ENCODE measurements at places on chromosomes 5 and 9.

GRCh38 chr5:163269624-163270023, 167.8 kb upstream of the CCNG1 start:
- DNase-seq = no peak

DNA sequence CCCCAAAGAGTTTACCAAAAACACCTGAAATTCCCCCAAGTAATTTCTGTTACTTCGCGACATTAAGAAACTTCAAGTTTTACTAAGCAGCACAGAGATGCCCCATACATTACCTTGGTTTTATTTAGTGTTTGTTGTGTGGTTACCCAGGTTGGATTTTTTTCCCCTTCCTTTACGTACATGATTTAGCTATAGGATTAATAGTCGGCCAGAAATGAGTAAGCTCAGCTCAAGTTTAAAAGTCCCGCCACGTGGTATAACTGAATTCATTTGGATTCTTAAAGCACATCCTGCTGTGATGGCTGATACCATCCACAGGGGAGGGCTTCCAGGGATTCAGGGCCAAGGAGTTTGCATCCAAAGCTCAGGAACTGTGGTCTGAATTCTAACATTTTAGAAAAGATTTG, 75.9 kb downstream of the DAP start:
- no peak for DNase-seq

- DNase-seq = no peak
These were observed 5.1 kb upstream of the ELAVL2 start for GRCh38 chr9:23830929-23831730.

DNA sequence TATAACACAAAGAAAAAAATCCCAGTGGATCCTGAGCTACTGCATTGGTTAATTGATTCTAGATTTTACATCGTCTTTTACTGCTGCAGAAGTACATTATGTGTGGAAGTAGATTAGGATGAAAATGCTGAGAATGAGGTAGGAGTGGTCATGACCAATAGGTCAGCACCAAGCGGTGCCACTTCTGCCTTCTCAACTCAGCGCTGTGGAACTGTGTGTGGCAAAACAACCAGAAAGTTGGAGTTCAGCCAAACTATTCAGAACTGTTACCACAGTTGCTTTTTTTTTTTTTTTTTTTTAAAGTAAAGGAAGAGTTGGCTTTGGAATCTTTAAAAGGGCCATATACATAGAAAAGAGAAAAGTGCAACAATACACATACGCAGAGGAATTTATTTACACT, 24.2 kb downstream of the POU5F2 start:
- DNase-seq = no peak

DNA sequence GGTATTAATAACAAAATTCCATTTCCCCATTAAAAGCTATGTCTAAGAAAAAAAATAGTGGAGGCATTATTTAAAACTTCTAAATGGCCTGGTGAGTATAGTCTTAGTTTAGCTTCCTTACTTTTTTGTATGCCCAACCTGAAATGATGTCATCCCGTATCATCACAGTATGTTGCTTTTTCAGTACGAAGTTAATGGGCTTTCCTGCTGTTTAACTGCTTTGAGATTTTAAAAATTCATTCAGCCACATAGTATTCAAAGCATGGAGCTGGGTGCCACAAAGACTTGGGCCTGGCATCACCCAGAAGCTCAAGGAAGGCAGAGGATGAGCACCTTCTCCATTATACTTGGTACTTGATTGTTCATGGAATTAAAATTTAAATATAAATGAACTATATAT, 7.4 kb downstream of the F2RL2 start:
- no peak for DNase-seq

GRCh38 chr5:142881784-142882126, 111.6 kb downstream of the ARHGAP26 start:
- DNase-seq = no peak

DNA sequence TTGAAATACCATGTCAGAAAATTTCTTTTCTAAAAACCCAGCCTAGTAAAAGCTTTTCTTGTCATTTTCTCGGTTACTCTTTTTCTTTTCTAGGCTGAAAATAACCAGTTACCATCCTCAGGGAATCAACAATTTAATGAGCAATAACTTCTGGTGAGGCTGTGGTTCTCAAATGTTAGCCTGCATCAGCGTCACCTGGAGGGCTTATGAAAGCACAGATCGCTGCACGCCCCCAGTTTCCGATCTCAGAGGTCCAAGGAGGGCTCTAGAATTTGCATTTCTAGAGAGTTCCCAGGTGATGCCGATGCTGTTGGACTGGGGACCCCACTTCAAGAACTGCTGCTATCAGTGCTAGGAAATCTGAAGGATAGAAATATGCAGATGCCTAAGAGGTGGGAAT, 28.9 kb upstream of the TLE1 start:
- no peak for DNase-seq

- no peak for DNase-seq
These were observed 543.0 kb downstream of the MAT2B start for GRCh38 chr5:164048359-164048926.

- no peak for DNase-seq
These were observed 133.8 kb downstream of the TMEM174 start for GRCh38 chr5:73306741-73307275.

- no peak for DNase-seq
These were observed 128.3 kb downstream of the GPBP1 start for GRCh38 chr5:57302164-57302563.

DNA sequence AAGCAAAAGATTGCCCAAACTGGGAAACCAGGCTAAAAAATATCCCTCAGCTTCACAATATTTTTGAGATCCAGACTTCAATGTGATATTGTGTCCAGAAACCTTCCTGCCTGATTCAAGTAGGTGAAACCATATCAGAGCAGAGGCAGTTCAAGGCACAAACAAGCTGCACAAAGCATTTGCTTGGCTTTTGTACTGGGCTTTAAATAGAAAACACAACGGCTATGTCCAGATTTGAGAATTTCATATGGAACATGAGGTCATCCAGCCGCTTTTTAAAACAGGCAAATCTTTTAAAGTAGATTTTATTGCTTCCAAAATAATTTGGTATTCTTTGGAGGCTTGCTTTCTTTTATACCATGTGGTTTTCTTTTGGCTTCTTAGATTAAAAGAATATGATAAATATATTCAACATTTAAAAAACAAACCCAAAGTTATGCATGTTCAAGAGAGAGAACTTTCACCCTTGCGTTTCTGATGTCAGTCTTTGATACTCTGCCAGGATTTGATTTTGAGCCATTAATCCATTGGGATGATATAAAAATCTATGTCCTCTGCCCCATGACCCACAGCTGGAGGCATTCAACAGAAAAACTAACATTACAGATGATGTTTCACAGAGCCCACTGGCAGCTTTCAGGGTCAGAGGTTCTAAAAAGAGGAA, 29.0 kb upstream of the CCDC112 start:
- DNase-seq = no peak

- DNase-seq = no peak
These were observed 41.9 kb downstream of the PSMB7 start for GRCh38 chr9:124373386-124373785.

DNA sequence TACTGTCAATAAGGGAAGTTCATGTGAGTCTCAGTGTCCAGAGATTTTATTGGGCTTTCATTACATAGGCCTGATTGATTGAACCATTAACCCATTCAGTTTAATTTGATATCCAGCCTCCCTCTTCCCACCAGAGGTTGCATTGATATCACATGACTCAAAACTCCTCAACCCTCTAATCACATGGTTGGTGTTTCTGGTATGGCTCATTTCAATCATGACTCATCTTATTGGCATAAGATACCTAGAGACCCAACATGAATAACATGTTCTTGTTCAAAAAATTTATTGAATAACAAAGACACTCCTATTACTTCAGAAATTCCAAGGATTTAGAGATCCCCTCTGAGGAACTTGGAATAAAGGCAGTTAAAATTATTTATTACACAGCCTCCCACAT, 982.2 kb downstream of the TLE1 start:
- DNase-seq = no peak

DNA sequence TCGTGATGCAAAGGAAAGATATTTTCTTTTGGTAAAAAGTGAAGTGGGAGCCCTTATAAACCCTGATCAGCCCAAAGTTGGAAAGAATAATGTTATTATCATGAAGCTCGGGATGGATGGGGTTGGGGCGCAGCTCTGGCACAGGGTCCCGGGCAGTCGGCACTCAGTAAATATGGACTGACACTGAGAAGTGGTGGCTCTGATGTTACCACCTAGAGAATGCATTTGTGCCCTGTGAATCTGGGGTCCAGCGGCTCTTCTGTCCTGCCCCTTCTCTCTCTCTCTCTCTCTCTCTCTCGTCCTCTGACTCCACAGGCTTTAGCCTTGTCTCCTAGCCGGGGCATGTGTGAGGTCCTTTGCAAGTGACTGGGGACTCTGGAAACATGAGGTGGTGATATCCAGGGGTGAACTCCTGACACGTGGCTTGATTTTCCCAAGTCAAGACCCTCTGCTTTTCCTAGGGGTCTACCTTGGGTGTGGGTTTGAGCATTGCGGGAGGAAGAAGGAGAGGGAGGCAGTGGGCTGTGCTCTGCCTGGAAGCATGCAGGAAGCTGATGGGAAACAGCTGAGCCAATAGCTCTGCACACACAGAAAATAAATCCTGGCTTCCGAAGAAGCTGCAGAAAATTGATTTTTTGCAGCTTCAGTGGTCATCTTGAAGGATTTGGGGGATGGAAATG, 162.7 kb downstream of the MACROH2A1 start:
- no peak for DNase-seq

DNA sequence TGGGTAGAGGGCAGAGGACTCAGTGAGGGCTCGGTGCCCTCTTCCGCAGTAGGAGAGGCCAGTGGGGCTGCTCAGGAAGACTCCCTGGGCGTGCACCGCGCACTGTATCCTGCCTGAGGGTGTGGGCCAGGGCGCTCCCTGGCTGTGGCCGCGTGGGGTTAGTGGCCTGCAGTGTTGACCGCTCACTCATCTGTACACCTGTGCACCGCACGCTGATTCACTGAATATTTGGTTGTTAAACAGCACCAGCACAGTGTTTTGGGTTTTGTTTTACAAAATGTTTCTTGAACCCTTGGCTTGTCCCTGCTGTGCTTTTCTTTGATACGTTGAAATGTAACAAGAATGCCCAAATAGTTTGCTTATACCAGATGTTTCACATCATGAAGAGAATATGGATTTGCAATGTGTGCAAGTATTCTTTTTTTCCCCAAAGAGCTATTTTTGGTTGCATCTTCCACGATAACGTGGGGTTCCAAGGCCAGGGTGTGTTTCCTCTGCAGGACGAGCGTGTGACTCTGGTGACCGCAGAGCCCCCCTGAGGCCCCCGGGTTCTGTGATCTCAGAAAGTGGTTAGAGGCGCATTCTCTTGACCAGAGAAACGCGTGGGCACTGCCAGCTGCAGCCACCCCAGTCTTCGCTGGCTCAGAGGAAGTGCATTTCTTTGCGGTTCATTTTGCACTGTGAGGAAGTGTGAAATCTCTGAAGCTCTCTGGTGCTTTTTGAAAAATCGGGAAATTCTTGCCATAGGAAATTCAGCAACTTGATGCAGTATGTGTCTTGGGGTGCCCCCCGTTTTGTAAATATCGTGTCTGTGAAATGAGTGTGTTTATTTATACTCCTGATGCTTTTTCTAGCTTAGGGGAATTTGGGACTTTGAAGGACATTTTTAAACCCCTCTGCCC, 46.9 kb downstream of the AHRR start:
- no peak for DNase-seq

GRCh38 chr9:75615284-75615683, 275.2 kb upstream of the PCSK5 start:
- no peak for DNase-seq

- DNase-seq = no peak
These were observed 221.4 kb downstream of the CFAP90 start for GRCh38 chr5:7629561-7629960.

- DNase-seq = no peak
These were observed 515.6 kb upstream of the ST8SIA4 start for GRCh38 chr5:101418713-101419118.
